ENCODE measurements at places on chromosomes 3 and 15.
A peak's percentile ranks its signal among the peaks of the same experiment; 100 is the strongest.

GRCh38 chr15:70856177-70856883, 2.4 kb upstream of the LARP6 start:
- no peak for DNase-seq

- no peak for DNase-seq
Observed at GRCh38 chr3:128254066-128254590, 100.8 kb downstream of the EEFSEC start.

GRCh38 chr15:94370936-94371285, 139.6 kb downstream of the MCTP2 start:
- DNase-seq = no peak

- peak; percentile 19 for DNase-seq
Observed at GRCh38 chr3:52784931-52785590, 7.7 kb downstream of the ITIH1 start.

DNA sequence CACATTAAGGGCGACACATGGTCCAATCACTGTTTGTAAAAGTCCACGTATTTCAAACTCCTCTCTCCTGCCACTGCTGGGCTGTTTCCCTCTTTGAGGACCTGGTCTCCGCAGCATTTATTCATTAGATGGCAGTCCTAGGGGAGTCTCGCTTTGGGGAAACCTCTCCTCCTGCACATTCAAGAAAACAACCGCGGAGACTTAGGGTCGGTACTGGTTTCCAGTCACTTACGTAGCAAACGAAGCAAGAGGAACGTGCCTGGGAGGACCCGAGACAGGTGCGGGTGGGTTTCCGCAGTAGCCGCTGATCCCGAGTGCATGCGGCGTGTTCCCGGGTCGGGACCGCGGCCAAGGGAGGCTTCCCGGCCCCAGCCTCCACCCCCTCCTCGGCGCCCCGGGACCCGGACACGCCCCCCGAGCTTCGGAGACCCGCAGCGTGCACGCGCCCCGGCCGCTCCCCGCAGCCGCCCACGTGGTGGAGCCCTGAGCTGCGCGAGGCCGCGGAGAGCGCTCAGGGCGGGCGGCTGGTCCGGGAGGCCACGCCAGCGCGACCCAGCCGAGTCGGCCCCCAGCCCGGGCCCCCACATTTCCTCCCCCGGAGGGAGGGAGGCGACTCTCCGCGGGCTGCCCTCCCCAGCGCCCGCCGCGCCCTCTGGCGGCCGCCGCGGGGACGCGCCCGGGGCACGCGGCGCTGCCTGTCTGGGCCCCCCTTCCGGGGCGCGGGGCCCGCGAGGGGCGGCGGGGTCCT, 1.1 kb upstream of the IGF1R start:
- peak; percentile 81 for DNase-seq

- DNase-seq = no peak
Observed at GRCh38 chr15:90869601-90870353, 1.4 kb downstream of the FURIN start.

DNA sequence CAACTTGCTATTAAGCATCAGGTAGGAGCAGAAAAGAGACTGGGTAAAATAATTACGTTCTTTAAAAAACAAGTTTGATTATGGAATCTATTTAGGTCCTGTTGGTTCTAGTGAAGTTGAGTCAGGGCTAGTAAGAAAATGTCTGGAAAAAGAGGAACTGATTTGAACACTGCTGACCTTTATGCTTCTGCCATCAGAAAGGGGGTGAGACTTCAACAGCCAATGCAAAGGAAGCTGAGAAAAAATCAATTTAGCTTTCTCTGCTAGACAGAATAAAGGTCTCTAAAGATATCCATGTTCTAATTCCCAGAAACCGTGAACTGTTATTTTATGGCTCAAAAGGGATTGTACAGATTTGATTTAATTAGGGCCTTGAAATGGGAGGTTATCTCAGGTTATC, 157.5 kb downstream of the ROBO2 start:
- no peak for DNase-seq

DNA sequence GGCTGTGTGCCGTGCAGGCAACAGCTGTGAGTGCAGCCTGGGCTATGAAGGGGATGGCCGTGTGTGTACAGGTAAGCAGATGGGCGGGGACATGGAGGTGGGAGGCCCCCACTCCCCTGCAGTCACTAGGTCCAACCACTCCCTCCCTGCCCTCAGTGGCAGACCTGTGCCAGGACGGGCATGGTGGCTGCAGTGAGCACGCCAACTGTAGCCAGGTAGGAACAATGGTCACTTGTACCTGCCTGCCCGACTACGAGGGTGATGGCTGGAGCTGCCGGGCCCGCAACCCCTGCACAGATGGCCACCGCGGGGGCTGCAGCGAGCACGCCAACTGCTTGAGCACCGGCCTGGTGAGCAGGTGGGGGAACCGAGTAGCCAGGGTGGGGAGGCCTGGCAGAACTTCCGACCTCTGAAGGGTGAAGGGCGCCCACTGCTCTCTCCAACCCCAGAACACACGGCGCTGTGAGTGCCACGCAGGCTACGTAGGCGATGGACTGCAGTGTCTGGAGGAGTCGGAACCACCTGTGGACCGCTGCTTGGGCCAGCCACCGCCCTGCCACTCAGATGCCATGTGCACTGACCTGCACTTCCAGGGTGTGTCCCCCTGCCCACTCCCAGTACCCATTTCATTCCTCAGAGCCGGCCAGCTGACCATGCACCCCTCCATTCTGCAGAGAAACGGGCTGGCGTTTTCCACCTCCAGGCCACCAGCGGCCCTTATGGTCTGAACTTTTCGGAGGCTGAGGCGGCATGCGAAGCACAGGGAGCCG, 11.6 kb downstream of the NT5DC2 start:
- DNase-seq = peak; percentile 73

GRCh38 chr15:57505949-57506391, 85.7 kb upstream of the MYZAP start:
- peak; percentile 79 for DNase-seq

GRCh38 chr3:63980830-63981498, 42.3 kb downstream of the PSMD6 start:
- no peak for DNase-seq

DNA sequence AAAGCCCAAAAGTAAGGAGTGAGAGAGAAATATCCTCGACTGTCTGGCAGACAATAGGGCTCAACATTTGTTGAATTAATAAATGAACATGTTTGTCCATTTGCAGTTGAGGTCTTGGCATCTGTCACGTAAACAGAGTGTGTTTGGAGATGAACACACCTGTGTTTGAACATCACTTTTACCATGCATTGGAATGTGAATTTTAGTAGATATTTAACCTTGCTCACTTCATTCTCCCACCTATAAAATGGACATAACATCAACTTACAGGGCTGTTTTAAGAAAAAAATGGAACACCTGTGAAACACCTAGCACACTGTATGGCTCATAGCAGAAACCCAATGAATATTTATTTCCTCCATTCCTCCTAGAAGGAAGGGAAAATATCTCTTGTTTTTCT, 204.8 kb downstream of the KCNMB2 start:
- DNase-seq = no peak

DNA sequence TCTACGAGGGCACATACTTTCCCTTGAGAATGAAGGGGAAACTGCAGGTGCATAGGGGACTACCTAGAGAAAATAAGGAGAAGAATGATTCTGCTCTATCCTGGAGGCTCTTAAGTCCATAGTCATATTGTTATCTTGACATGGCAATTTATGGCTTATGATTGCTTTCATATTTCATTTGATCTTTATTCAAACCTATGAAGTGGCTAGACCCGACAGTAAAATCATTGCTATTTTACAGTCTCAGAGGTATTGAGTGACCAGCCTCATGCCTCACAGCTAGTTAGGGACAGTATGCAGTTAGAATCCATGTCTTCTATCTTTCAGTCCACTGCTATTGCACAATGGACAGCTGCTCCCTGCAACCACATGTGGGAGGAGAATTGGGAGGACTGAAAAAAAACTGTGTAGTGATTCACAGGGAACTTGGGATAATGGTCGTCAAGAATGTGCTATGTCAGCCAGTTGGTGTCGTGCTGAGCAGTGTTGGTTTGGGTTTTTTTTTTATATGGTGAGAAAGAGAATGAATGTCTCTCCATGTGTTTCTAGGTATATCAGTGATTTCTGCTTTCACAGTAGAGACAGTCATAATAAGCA, 63.2 kb upstream of the SPPL2A start:
- no peak for DNase-seq

DNA sequence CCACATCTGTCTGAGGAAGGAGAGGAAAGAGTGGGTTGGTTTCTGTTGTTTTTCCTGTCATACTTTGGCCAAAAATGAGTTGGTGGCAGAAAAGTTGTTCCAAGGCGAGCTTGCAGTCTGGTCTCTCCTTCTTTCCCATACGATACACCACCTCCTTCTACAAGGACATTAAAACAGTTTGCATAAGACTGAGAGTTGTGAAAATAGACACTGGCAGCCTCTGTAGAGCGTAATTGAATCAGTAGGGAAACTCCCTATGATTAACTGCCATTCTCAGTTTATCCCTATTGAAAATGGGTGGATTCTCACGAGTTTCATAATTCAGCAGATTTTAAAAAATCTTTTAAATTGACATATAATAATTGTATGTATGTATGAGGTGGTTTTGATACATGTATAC, 3.7 kb upstream of the LSG1 start:
- DNase-seq = no peak
